ENCODE measurements at places on chromosomes 12 and 14.

GRCh38 chr14:104874110-104874531, 9.1 kb downstream of the CEP170B start:
- DNase-seq, result no peak

DNA sequence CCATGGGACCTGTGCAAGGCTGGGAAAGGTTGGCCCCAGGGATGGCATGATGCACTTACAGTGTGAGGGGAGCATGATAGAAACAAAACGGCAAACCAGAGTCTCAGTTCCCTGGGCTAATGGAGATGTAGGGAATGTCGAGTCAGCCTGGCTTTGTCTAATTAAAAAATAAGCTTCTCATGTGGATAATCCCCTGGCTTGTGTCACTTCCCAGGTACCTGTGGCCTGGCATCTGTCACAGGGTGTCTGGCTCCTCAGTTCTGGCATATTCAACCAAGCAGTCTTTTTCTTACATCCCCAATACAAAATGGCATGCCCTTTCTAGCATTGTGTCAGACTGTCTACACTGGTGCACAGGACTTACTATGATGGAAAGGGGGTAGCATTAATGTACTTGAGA, 261.4 kb downstream of the GRIN2B start:
- no peak for DNase-seq

GRCh38 chr14:67643713-67644112, 24.0 kb downstream of the ARG2 start:
- DNase-seq, result no peak

GRCh38 chr12:94839347-94839746, 164.2 kb downstream of the NDUFA12 start:
- no peak for DNase-seq

DNA sequence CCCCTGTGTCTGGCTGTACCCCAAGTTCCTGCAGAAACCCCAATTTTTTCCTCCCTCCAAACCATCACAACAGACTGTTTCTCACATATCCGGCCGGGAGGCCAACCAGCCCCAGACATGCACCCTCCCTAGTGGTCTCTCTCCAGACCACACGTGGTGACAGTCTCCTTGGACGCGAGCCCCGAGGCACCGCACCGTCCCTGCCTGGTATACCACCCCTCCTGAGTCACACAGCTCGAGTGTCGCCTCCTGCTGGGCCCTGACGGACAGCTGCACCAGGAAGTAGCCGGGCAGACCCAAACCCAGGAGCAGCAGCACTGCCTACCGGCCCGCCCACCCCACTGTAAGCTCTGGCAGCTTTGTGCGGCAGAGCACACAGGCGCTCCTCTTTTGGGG, 97.4 kb downstream of the RFLNA start:
- DNase-seq, result peak; percentile 71

- no peak for DNase-seq
These were observed 4.4 kb downstream of the ORMDL2 start for GRCh38 chr12:55822228-55822627.

GRCh38 chr12:6965026-6965661, 5.3 kb downstream of the PHB2 start:
- peak; percentile 89 for DNase-seq

DNA sequence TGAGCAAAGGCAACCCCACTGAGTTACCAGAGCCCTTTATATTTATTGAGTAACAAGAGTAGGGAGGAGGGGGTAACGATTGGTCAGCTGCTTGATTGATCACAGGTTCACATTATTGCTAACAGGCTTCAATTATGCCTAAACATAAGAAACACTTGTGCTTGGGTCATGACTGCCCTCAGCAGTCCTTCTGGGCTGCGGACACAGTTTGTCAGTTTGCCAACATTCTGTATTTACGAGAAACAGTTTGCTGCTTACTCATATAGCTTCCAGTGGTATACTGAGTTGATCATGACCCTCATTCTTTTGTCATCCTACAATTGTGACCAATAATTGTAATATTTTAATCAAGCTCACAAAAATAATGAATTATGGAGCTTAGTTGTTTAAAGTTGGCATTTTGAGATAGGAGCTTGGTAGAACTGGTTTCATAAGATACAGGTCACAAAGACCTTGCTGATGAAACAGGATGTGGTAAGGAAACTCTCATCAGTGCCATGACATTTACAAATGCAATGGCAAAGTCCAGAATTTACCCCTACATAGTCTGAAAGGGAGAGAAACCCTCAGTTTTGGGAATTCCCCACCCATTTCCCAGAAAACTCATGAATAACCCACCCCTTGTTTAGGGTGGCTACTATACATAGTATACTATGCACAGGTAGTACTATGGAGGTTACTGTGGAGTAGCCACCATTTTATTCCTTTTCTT, 1421.0 kb upstream of the FLRT2 start:
- no peak for DNase-seq

- DNase-seq, result no peak
These were observed 119.1 kb downstream of the TTC7B start for GRCh38 chr14:90697132-90697531.

DNA sequence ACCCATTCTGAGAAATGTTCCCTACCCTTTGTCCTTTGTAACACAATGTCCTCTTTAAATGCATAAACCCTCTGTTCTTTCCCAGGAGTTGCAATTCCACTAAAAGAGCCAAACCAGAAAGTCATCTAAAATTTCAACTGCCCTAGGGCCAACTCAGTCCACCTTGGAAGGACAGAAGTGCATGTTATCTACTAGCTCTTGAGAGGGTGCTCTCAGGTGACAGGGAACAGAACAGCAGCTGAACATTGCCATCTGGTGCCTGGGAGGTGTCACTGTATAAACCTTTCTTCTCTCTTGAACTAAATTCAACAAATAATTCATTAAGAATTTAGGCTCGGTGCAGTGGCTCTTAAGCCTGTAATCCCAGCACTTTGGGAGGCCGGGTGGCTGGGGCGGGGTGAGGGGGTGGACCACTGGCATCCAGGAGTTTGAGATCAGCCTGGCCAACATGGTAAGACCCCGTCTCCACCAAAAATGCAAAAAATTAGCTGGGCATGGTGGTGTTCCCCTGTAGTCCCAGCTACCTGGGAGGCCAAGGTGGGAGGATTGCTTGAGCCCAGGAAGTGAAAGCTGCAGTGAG, 10.3 kb upstream of the FERMT2 start:
- no peak for DNase-seq

DNA sequence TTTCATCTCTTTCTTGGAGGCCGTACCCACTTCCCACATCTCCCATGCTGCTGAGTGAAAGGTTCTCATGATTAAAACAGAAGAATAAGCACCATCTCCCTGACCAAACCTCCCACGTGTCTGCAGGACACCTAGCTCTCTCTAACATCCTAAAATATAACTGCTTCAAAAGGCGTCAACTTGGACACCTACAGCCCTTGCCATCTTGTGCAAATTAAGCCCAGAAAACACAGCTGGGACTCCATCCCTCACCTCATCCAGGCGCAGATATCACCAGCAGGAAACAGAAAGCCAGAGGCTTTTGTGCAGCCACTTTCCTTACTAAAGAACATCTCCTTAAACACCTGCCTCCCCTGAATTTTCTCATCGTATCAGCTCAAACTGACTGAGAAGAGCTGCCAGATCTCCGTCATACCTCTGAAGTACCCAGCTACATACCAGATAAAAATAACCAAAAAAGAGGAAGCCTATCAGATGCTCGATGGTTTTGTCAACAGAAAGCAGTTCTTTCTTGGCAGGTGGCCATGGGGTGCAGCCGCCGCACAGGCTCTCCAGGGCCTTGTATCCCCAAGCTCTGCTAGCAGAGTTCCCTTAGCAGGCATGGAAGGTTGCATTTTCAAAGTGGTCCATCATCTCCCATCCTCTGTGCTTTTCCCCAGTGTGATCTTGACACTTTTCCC, 28.8 kb downstream of the MAP3K9 start:
- peak; percentile 60 for DNase-seq
